ENCODE measurements at places on chromosomes 2 and 18.

- DNase-seq = no peak
Observed at GRCh38 chr2:233081232-233081730, 21.1 kb downstream of the INPP5D start.

DNA sequence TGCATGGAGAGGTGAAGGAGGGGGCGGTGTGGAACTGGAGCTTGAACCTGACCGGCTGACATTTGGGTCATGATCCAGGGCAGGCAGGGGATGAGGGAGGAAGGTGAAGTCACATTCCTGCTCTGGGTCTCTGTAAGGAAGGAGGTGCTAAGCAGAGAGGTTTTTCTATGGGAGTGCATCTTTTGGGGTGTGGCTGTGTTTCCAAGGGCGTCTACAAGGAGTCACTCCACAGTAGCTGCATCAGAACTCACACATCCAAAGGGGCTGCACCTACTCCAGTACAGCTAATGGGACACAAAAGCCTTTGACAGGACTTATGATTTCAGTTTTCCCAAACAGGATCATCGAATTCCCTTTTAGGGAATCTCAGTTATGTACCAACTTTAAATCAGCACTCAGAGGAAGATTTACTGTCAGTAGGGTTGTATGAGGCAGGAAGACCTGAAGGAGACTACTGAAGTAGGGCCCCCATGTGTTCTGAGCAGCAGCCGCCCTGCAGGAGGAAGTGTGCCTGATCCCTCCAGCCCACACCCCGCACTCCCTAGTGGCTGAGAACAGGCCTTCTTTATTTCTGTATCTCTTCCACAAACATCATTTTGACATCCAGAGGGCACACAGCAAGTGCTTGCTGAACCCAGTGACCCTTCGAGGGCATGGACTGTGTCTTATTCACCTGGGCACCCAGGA, 137.2 kb downstream of the CELF4 start:
- DNase-seq = no peak

- no peak for DNase-seq
Observed at GRCh38 chr2:82120115-82120514, 1815.6 kb upstream of the LRRTM1 start.

DNA sequence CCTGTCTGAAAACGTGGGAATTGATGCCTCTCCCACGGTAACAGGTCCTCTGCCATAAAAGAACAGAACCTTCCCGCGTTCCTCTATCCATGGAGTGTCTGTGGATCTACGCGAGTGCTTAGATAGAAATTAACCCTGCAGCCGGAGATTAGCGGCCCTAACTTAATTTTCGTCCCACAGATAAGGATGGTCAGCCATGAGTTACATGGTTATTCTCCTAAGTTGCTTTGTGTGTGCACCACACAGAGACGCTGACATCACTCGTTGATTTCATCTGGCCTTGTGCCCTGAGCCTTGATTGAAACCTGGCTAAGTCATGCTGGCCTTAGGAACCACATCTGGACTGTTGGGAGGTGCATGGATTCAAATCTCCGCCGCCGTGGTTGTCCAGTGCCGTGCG, 132.1 kb downstream of the GBX2 start:
- no peak for DNase-seq

DNA sequence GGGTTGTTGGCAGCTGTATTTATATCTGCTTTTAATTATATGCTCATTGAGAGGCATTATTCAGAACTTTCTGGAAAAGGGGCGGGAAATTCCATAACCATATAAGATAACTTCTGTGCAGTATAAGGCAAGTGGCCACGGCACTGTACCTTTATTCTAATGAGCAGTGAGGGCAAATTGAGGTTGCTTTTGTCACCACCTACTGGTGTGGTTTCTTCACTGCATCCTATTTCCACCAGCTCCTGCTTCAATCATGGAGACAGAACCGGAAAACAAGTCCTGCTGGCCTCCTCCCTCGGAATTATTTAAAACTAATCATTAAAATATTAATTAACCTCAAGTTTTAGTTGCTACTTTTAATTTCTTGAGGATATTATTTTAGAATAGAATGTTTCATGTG, 759.4 kb downstream of the CBLN2 start:
- no peak for DNase-seq

DNA sequence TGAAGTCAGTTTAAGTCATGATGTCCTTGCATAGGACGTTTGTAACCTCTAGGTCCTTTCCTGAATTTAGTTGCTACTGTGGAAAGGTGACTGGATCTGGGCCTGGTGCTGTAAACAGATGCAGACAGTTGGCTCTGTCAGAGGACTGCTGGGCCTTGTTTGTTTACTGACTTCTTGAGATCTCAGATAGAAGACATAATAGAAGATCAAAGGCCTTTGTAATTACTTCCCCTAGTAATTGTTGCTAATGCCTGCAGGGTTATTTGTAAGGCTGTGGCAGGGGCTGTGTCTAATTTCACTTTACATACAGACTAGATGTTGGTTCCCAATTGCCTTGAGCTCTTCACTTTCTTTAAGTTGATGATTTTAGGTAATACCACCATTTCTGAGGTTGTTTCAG, 42.5 kb downstream of the LYPD6B start:
- no peak for DNase-seq

- DNase-seq = no peak
Observed at GRCh38 chr2:179538406-179539123, 273.9 kb upstream of the SESTD1 start.

DNA sequence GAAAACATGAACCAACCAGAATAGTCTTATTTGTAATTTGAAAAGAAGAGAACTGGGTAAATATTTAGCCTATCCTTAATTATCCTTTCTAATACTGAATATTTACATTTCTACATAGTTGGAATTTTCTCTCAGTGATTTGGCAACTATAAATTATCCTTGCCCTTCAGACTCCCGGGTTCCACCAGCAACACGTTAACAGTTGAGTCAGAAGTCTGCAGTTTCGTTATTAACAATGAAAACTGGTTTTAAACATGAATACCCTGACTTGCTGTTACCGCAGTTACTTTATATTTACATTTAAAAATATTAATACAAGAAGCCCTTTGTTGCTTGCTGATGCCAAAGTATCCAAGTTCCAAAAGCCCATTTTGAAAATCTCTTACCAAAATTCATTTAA, 673.0 kb downstream of the ARHGAP15 start:
- DNase-seq = no peak

- no peak for DNase-seq
Observed at GRCh38 chr2:47897883-47898731, 8.2 kb downstream of the FBXO11 start.

- DNase-seq = no peak
Observed at GRCh38 chr2:209922116-209922515, 80.3 kb upstream of the RPE start.

DNA sequence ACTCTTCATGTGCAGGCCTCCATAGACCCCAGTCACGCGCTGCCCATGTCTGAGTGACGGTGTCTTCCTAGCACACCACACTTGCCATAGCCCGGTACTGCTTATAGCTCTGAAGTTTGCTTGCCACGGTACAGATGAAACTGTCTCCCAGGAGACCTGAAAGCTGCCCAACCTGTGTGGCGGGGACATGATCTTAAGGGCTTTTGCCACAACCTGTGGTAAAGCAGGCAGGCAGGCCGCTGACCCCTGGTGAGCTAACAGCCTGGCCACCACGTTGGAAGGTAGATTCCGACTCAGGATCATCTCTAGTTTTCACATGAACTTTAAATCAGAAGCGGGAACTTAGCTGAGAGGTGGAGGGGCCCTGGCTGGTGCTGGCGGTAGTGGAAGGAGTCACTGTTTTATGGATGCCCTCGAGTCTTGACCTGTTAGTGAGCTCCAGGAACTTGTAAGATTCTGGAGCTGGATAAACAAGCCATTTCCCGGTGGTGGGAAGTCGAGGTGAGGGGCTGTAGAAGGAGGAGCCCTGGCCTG, 153.3 kb downstream of the ZNF236 start:
- no peak for DNase-seq

DNA sequence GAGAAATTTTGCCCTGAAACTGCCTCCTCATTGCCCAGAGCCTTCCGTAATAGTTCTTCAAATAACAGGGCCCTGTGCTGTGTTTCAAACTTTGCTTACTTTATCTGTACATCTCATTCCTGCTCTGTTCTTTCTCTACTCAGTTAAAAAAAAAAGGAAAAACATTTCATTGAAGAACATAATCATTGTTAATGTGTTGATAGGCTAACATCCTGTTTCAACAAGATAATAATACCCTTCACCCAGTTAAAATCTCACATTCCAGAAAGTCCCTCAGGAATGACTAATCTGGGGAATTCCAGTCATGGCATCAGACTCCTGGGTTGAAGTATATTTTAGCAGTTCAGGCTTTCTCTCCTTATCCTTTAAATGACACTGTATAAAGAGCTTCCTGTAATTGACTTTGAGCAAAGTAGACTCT, 45.6 kb upstream of the ITGAV start:
- DNase-seq = no peak

DNA sequence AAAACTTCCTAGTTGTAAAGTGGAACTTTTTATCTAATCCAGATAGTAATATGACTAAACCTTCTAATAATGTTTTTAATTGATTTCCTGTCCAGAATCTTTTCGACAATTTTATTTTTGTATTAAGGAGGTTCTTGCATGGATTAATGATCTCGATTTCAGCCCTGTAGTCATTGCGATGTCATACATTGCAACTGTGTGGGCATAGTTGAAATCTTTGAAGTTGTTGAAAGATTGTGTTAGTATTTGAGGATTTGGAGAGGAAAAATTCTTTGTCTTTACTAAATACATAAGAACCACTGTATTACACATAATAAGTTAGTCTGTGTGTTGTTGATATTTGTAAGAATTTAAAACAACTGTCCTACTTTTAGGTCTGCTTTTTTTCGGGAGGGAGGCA, 31.1 kb downstream of the ACSL3 start:
- DNase-seq = no peak

GRCh38 chr2:230931556-230932231, 6.7 kb upstream of the GPR55 start:
- no peak for DNase-seq

- DNase-seq = no peak
Observed at GRCh38 chr18:76720683-76721082, 101.7 kb upstream of the ZNF236 start.

DNA sequence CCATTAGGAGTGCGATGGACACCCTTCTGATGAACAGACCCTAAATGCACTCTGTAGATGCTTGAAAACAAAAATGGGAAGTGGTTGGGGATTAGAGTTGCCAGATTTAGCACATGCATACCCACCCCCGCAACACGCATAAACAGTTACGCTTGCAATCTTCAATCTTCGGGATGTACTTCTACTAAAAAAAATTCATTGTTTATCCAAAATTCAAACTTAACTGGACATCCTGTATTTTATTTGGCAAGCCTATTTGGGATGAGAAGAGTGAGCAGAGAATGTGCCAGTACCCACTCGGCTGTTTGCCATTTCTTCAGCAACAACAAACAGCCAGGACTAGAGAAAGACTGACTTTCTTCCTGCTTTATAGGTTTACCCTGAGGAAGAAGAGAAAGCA, 18.4 kb downstream of the KIAA2012 start:
- no peak for DNase-seq

DNA sequence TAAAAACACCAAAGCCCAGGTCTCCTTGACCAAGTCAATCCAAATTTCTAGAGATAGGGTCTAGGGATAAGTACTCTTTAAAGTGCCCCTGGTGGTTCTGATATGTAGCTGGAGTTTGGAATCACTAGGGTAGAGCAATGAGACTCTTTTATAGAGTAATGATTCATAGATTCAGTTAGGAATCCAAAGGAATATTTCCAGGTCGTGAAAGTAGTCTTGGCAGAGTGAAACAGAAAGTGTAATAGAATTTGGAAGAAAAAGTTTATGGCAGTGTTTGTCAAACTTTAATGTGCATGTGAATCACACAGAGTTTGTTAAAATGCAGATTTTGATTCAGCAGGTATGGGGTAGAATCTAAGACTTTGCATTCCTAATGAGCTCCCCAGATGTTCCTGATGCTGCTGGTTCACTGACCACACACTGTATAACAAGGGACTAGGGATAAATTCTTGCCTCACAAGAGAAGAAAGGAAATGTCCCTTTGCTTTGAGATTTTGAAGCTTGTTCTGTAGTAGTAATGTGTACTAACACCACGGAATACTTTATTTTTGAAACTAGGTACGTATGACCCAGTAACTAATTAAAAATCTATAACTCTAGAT, 1.8 kb downstream of the UPP2 start:
- DNase-seq = no peak

- DNase-seq = no peak
Observed at GRCh38 chr2:159900343-159900742, 102.3 kb upstream of the CD302 start.

DNA sequence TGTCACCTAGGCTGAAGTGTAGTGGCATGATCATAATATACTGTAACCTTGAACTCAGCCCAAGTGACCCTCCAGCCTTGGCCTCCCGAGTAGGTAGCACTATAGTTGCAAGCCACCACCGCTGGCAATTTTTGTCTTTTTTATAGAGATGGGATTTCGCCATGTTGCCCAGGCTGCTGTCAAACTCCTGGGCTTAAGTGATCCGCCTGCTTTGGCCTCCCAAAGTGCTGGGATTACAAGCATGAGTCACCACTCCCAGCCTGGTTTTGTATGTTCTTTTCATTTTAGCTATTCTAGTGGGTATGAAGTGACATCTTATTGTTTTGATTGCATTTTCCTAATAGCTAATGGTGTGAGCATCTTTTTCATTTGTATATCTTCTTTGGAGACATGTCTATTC, 11.3 kb upstream of the EXOC6B start:
- no peak for DNase-seq

- DNase-seq = no peak
Observed at GRCh38 chr2:105739944-105740530, 4.7 kb upstream of the NCK2 start.

DNA sequence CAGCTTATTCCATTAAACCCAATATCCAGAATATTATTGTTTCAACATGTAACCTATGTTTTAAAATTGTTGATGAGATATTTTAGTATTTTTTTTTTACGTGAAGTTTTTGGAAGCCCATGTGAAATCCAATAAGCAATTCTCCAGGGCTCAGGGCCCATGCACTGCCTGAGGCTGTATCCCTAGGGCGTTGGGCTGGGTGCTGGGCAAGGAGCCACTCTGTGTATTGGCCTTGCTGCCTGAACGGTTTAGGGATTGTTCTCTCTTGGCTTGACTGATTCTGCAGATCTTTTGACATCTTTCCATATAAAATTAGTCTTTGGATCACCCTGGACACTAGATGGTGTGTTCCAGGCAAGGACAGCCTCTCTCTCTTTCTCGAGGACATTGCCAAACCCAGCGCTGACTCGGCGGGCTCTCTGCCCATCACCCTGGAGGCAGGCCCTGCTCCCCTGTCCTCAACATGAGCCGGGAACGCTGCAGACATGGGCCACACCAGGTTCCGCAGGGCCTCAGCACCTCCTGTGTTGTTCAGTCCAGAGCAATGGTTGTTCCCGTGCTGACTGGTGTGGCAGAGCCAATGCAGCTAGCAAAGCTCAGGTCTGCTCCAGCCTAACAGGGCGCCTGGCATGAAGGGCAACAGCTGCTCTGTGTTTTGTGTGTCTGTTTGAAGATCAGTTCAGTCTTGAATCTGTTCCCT, 163.0 kb downstream of the SEPTIN10 start:
- no peak for DNase-seq

DNA sequence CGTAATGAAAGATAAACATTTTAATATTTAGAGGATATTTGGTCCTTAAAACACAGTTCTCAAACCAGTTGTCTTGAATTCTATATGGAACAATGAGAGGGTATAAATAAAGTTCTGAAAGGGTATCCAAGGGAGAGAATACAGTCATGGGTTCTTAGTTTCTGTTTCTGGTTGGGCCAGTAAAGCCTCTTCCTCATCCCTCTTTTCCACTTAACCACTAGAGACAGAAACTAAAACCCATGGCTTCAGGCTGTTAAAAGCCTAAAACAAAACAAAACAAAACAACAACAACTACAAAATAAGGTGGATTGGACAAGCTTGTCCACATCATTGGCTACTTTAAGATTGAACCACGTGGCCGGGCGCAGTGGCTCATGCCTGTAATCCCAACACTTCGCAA, 18.8 kb downstream of the COQ10B start:
- DNase-seq = no peak

All from NCI-H510A (cell line).